ENCODE measurements at places on chromosomes 7 and 10.

DNA sequence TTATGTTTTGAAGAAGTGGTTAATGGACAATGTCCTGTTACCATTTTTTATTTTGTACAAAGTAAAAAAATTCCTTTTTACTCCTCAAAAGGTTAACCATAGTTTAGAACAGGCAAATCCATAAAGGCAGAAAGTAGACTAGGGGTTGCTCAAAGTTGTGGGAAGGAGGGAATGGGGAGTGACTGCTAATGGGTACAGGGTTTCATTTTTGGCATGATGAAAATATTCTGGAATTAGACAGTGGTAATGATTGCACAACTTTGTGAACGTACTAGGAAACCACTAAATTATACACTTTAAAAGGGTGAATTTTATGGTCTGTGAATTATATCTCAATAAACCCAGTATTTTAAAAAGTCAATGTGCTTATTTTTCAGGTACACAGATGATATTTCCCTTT, 35.4 kb upstream of the CDK14 start:
- no peak for DNase-seq

DNA sequence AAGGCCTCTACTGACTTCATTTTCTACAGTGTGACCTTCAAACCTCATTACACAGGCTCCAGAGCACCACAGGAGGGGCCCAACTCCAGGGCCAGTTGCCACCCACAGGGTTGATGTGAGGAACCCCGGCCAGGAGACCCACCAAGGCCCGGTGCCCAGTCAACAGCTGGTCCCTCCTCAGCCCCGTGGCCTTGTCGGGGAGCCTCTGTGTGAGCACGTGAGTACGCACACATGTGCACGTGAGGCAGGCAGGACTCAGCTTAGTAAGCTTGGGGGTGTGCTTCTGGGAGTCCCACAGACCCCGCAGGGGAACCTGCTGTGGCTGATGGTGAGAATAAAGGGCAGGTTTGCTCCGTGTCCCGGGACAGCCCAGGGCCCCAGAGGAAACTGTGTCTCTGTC, 104.5 kb downstream of the VIPR2 start:
- DNase-seq, result no peak

GRCh38 chr10:62268399-62269114, at the start of gene RTKN2:
Gene RTKN2, minus strand, starts transcription at chr10:62268844. Its CDS starts 234 bp downstream, at chr10:62268610.
- peak; percentile 61 for DNase-seq

- no peak for DNase-seq
Measured at GRCh38 chr7:138126928-138127327, 50.7 kb downstream of the AKR1D1 start.

- DNase-seq, result no peak
Measured at GRCh38 chr7:995571-995970, 12.6 kb downstream of the CYP2W1 start.

DNA sequence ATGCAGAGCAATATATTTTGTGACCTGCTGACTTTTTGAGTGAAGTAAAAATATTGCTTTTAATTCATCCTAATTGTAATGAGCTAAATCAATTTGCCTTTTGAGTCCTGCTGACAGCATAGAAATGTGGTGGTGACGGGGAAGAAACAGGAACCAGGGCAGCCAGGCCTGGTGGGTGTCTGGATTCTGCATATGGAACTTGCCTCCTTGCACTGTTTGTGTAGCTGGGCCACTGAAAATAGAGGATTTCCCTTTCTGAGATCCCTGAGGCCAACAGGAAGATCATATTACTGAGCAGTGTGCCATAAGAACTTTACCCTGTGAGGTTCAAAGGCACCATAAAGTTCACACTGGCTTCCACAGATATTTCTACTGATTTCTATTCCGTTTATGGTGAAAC, 488.4 kb upstream of the AKR1E2 start:
- no peak for DNase-seq

GRCh38 chr7:16589881-16590280, 55.7 kb downstream of the ANKMY2 start:
- no peak for DNase-seq

GRCh38 chr10:79438021-79438698, 7.3 kb downstream of the ZCCHC24 start:
- no peak for DNase-seq

DNA sequence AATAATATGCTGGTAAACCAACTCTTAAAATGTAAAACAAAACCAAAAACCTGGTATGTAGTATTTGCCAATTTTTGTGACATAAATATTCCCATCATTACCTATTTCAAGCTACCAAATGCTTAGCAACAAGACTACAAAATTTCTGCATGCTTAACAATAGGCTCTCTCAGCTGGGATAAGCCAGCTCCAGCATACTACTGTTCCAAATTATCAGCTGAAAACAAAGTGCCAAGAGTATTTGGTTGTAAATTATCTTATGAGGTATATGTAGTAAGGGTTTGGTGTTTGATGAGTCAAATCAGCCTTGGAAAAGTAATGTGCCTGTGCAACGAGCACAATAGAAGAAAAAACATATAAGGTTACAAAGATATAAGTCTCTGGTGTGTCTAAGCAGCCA, 263.2 kb downstream of the HGF start:
- no peak for DNase-seq

DNA sequence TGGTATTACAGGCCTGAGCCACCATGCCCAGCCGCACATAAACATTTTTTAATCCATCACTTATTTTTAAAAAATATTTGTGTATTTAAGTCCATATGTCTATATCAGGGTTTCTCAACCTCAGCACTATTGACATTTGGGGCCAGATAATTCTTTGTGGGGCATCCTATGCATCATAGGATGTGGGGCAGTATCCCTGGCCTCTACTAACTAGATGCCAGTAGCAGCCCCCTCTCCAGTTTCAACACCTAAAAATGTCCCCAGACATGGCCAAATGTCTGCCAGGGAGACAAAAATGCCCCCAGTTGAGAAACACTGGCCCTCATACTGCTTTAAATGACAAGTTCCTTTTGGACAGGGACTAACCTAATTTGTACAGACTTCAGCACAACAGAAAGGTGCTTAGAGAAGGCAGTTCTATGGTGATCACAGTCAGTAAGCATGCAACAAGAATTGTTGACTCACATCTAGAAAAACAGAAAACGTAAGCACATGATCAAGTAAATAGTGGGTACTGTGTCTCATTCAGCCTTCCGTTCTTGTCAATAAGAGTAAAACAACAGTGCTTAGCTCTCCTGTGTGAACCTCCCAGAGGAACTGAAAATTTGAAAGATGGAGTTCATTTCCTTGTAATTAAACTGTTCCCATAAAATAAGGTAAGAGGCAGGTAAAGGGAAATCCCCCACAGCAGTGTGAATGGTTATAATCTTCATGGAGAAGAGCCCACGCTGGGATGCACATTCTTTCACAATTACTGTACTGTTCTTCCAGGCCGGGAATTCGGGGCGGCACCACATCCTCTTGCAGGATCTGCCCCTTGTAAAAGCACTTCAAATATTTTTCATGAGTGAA, 17.3 kb upstream of the ADRB1 start:
- DNase-seq, result no peak

DNA sequence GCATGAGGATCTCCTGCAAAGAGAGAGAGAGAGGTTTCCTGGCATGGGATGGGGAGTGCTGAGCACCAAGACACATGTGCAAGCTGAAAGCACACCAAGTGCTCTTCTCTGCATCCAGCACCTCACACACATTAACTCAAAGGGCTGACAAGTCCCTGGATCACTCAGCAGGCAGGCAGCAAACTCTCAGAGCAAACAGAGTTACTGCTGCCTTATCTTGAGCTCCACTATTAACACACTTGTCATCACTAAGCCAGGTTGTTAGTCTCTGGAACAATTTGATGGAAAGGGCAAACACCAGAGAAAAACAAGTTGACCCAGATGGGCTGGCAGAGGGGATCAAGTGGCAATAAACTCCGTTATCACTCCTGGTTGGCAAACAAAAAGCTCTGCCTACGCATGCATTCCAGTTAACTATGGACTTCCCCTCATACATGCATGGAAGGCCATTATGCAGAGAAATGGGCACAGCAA, 349.9 kb downstream of the KCNMA1 start:
- no peak for DNase-seq

- no peak for DNase-seq
Measured at GRCh38 chr10:109475711-109476421, 447.4 kb downstream of the XPNPEP1 start.

DNA sequence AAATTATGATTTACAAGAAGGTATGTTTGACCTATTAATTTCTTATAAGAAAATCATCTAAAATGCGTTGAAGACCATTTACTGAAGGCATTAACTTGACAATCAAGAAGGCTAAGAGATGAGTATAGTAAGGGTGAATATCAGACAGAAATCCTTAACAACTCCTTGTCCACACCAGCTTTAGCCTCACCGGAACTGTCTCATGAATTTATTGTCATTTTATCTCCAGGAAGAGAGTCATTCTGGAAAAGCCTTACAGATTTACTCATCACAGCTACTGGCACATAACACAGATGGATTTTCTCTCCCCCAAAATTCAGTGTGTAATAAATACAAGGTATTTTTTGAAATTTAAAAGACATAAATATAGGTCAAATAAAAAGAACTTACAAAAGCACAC, 129.4 kb upstream of the LSM8 start:
- DNase-seq, result no peak

- no peak for DNase-seq
Measured at GRCh38 chr10:9061871-9062270, 1007.4 kb downstream of the GATA3 start.

- DNase-seq, result no peak
Measured at GRCh38 chr7:99079104-99079503, 64.8 kb downstream of the SMURF1 start.

- DNase-seq, result no peak
Measured at GRCh38 chr7:118182593-118183427, 1.2 kb upstream of the LSM8 start.

GRCh38 chr10:124384172-124384571, 34.6 kb downstream of the OAT start:
- DNase-seq, result no peak

- DNase-seq, result no peak
Measured at GRCh38 chr10:85036661-85037060, 708.3 kb downstream of the CCSER2 start.

GRCh38 chr10:78212060-78212785, 178.6 kb downstream of the RPS24 start:
- DNase-seq, result no peak

DNA sequence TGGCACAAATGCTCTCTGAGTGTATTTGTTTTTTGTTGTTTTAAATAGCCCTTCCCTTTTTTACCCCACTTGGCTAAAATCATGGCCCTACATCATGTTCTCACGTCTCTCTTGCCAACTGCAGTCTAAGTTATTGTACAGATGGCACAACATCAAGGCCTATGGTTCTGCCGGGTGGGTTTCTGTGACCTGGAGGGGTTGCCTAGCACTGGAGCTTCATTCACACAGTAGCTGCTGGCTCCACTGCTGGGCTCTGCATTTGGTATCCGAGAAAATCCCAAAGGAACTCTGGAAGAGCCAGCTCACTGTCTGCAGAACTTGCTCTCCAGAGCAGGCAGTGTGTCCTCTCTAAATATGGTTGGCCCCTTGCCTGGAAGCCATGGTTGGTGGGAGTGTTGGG, 120.6 kb downstream of the LRRC4 start:
- DNase-seq, result no peak

- peak; percentile 30 for DNase-seq
Measured at GRCh38 chr7:39950473-39951225, 593 bp downstream of the CDK13 start.

GRCh38 chr10:125407000-125407502, 246.7 kb upstream of the CTBP2 start:
- DNase-seq, result no peak

DNA sequence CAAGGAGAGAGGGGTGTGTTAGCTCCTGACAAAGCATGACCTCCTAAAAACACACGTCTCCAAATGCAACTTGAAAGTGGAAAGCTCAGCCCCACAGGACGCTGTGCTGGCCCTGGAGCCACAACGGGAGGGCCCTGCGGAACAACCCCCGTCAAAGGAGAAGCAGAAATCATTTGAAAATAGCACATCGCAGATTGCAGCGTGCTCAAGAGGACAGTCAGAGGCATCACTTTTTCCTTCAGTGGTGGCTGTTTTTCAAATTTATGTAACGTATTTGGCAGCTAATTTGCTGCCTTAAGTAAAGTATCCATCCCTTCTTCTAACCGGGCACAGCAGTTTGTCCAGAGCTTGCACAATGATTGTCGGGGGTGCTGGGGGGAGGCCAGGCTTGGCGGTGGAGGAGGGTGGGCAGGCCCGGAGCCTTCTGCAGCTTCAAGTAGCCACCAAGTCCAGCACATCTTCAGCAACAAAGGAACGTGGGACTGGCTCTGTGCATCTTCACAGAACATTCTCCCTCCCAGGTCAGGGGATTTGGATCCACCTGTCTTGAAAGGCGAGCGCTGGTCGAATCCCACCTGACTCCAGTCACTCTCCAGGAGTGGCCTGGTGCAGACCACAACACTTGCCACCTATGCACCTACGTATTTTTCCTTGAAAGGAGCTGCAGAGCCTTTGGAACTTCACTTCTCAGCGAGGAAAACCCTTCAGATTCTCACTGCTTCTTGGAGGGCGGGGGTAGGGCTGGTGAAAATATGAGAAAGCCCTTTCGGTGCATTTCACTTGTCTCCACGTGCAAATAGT, 346.3 kb downstream of the DNAJB6 start:
- DNase-seq, result no peak

GRCh38 chr7:81210137-81211064, 291.6 kb upstream of the SEMA3C start:
- DNase-seq, result no peak

- DNase-seq, result peak; percentile 37
Measured at GRCh38 chr7:158695726-158696452, 8.7 kb downstream of the NCAPG2 start.

- no peak for DNase-seq
Measured at GRCh38 chr7:45665172-45665571, 91.0 kb downstream of the ADCY1 start.

GRCh38 chr7:32594965-32595490, 99.7 kb downstream of the AVL9 start:
- no peak for DNase-seq

DNA sequence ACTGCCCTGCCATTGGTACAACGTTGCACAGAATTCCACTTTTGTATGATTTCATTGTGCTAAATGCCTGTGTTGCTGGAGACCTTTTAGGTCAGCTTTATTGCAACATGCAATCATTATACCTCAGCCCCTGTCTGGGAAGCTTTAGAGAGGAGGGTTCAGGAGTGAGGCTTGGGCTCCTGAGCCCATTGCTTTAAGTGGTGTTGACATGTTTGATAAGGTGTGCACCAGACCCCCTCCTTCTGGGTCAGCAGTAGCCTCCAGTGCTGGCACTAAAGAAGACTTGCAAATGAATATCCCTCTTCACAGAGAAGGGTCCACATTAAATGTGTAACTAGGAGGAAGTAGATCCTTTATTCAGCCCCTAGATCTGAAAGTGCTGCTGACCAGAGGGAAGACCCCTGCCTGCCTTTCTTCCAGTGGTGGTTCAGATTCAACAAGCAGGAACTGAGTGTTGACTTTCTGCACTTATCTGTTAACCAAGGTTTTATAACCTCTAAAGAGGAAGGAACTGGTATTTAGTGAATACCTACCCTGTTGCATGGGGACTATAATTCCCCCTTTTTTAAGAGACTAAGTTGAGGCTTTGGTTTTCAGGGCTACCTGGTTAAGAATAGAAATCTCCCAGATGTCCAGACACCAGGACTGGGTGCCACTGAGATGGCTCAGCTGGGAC, 369.4 kb upstream of the IGFBP3 start:
- DNase-seq, result no peak

- no peak for DNase-seq
Measured at GRCh38 chr10:84262190-84262956, 17.5 kb downstream of the RGR start.

- no peak for DNase-seq
Measured at GRCh38 chr10:78382772-78383171, 349.1 kb downstream of the RPS24 start.
